H1 (cell line): ENCODE measurements at places on chromosomes 7 and 10. TPM values are rescaled to one million over a fixed set of nuclear protein-coding genes. Genes with fewer than 3 reads are reported as not detected.

DNA sequence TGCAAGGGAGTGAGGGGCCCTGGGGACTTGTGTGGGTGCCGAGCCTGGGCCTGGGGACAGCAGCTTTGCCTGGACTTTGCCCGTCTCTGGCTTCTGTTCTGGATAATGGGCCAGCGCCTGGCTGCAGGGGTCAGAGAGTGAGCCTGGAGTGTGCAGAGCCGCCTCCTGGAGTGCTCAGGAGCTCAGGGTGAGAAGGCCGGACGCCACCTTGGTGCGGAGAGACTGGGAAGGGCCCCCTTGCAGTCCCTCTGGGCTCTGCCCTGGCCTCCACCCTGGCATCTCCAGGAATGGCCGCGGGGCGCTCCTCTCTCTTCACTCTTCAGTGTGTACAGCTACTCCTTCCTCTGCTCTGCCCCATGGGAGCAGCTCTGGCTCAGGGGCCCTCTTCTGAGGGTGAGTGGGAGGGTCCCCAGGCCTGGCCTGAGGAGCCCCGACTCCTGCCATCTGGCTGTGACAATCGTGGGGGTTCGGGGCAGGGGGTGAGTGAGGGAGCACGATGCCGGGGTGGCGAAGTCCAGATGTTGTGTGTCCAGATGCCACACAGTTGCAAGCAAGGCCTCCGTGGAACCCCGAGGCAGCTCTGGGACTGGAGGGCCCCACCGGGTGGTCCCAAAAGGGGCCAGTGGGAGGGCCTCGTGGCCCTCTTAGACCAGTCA, 187.1 kb downstream of the DNAJB6 start:
- DNase-seq, result peak; percentile 37

DNA sequence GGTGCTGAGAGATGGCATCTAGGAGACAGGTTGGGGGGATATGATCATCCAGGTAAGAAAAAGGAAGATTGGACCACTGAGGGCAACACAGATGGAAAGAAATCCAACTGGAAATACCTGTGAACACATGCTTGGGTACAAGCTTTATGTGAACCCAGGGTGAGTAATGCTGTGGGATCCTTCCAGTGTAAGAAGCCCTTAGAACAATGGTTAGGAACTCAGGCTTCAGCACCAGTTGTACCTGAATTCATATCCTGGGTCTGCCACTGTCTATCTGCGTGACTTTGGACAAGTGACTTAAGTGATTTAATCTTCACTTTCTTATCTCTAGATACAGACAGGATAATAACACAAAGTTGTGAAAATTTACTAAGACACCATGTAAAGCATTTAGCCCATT, 131.0 kb downstream of the ST7 start:
- no peak for DNase-seq

DNA sequence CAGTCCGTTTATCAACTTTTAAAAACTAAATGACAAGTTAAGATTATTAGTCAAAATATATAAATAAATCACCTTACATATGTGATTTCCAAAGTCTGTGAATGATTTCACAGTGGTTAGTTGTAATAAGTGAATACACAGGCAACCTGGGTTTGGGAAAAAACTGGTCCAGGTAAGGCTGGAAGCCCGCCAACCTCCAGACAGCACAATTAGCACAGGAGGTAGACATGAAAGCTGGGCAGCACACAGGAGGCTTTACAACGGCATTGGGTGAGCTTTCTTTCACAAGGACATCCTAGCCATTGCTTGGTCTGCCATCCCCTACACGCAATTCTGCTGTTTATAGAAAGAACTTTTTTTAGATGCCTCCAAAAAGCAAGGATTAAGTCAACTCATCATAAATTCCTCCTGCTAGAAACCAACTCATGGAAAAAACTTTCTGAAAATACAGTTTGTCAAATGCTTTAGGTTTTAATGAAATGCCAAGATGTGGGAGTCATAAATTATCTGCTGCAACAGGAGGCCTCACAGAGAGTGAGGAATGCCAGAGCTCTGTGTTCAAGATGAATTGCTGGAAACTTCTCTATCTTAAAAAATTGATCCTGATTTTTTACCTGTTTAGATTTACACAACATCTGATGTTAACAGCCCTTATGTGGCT, 346.8 kb upstream of the NFE2L3 start:
- DNase-seq, result no peak

DNA sequence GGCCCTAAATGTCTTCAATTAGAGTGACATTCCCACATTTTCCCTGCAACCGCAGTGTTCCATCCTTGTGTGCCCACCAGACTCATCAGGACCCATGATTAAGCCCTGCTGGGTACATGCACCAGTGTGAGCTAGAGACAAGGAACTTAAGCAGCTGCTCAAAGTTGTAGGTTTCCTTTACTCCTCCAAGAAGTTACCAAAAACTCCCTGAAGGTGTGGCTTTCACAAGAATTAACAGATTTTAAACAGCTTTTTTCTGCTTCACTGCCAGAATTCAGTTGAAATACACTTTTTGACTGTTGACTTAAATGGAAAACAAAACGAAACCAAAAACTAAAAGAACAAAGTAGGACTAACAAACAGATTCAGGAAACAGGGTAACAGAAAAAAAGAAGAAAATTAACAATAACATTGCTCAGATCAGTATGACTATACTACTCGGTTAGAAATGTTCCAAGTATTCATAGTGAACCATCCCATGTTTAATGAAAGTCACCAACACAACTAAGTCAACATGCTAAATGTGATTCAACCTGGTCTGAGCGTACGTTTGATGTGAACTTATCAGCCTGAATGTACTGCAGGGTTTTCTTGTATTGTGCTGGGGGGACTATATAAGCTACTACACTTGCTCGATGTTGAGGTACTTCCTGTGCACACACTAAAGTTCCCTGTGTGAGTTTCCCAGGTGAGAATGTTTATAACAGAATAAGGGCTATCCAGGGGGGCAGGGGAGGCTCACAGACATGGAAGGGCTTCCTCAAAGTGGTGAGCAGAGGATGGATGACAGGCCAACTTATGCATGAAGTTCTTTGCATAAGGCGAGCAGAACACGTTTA, 22.2 kb downstream of the SLC37A3 start:
- no peak for DNase-seq

GRCh38 chr7:29476916-29477315, 86.7 kb upstream of the PRR15 start:
- DNase-seq, result no peak

DNA sequence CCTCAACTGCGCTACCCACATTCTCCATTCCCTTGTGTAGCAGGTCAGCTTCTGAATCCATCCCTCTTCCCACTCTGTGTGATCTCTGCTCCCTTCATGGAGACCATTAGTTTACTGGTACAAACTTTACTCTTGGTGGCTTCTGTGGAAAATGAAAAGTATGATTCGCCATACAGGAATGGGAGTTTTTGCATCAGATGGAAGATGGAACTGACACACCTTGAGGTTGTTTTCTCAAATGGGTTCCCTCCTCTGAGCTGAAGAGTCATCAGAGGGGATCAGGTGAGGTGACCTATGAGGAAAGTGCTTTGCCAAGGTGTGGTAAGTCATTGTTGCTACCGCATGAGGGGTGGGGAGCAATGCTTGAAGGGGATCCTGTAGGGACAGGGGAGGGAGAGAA, 266.8 kb downstream of the INHBA start:
- DNase-seq, result no peak

MOGAT3 gene
- total RNA-seq, result 0.82 TPM in 1 of 2 replicates, not detected in the other

- DNase-seq, result no peak
Observed at GRCh38 chr10:77157248-77158019, 480.2 kb downstream of the KCNMA1 start.

PPP1R3A gene
- not detected in 2 replicates for total RNA-seq

MSMB gene
- not detected in 2 replicates for total RNA-seq

GDI2 gene
- 368 and 385 TPM in 2 replicates for total RNA-seq

AHR gene
- total RNA-seq, result 8.7 and 9.7 TPM in 2 replicates

GRCh38 chr10:83915801-83916200, 223.5 kb upstream of the GHITM start:
- DNase-seq, result no peak

DNA sequence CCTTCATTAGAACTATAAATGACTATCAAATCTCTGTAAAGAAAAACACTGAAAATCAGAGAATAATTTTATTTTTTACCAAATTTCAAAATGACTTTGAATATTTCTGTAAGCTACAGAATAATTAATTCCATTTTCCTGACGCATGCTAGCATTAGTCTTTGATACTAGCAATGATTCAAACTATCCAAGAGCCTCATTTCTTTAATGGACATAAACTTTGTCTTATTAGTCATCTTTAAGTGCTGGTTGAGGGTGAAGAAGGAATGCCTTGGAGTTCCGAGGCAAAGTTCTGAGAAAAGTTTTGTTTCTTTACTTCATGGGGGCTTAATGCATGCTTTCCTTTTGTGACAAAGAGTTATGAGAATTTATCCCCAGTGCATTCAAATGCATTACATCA, 137.3 kb downstream of the AGMO start:
- no peak for DNase-seq

CTAGE8 gene
- not detected in 2 replicates for total RNA-seq

LRRC61 gene
- total RNA-seq, result 0.73 and 1.0 TPM in 2 replicates

ADD3 gene
- total RNA-seq, result 78.9 and 85.6 TPM in 2 replicates

GRCh38 chr7:94049615-94050014, 45.5 kb upstream of the BET1 start:
- DNase-seq, result no peak

GRCh38 chr7:83738291-83738835, 89.4 kb upstream of the SEMA3E start:
- DNase-seq, result no peak
